ENCODE measurements at places on chromosomes 7 and 10.

DNA sequence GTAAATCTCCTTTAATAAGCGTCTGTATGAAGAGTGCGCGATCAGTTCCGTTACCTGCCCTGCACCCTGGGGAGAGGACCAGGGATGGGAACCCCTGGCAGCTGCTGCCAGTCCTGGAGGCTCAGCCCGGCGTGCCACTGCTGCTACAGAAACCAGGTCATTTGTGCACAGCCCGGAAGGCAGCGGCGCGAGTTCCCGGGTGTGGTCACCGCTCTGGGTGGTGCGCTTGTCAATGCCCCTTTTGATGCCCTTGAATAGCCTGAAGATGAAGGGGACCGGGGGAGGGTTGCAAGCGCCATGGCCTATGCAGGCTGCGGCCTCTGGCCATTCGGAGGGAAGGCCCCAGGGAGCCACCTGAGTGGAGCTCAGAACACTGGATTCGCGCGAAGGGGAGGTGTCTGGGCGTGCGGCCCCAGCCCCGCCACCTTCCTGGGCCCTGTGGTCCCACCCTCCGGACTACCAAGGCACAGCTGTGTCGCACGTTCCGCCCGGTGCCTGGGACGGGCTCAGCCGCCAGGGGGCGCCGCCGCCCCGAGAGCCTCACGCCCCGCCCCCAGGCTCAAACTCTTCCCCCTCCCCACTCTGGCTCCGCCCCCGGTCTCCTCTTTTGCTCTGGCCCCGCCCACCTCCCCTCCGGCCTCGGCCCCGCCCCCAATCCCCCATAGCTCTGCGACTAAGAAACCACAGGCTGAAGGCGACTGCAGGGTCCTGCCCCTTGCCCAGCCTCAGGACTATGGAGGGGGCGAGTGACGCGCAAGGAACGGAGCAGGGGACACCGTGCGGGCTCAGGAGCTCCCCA lies 16.5 kb downstream of the AP5Z1 start:
- DNase-seq, result peak; percentile 90

- no peak for DNase-seq
Measured at GRCh38 chr10:22363305-22363704, 18.0 kb downstream of the SPAG6 start.

DNA sequence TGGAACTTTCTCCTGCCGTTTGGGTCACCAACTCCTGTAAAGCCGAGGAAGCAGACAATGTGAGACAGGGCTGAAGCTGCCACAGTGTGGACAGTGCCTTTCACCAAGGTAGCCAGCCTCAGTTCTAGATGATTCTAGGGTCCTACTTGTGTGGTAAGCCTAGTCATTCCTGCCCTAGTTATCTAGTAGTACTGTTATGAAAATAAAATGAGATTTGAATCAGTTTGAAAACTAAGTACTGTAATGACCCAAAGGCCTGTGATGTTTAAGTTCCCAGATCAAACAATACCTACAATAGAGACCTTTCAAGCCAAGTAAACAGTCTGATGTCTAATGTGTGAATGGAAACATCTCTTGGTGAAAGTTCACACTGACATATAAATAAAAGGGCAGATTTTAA lies 37.1 kb downstream of the POLL start:
- no peak for DNase-seq

DNA sequence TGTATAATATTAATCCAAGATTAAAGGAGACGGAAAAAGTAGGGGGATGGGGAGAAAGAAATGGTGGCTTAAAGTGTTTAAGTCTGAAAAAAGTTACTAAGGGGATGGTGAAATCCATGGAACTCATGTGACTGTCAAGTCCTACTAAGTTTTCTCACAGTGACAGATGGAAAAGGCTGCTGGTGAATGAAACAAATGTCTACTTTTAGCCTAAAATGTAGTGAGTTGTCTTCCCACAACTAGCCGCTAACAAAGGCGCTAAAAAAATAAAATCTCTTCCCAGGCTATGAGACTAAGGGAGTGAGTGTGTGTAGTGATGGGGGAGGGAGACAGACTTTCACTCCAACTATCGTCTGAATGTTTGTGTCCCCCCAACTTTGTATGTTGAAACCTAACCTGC lies 12.6 kb downstream of the VIM start:
- DNase-seq, result no peak

- DNase-seq, result no peak
Measured at GRCh38 chr10:30425336-30426075, 8.5 kb upstream of the MAP3K8 start.

DNA sequence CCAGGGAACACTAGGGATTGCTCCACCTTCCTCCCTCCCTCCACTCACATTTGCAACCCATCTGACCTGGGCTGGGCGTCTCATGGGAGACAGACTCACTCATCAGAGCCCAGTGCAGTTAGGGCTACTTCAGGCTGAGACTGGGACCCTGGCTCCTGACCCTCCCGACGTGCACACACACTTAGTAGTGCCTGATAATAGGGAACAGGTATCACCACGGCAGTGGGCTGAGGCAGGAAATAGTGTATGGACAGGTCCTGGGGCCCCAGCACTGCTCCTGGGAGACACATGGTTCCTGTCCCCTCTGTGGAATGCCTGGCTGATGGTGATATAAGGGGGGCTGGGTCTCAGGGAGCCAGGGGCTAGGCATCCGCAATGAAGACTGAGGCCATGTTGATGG lies 14.3 kb downstream of the AQP1 start:
- DNase-seq, result peak; percentile 67

DNA sequence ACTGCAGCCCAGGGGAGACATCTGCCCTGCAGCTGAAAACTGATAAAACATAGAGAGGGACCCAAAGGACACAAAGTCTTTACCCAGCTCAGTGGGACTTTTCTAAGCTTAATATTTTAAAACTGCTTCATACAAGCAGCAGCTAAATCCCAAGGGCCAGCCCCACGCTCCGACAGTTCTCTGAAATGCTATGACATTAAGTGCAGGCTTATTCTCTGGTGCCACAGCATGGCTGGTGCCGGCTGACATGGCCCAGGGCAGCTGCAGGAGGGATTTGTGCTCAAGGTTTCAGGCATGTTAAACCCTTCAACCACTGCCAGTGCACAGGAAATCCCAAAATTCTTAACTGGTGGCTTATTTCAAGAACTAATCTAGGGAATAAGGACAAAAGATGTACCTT lies 170.9 kb downstream of the PARD3 start:
- no peak for DNase-seq

Data from cardiac septum (tissue), 1 donor.